ENCODE measurements at places on chromosomes 3 and 15.

DNA sequence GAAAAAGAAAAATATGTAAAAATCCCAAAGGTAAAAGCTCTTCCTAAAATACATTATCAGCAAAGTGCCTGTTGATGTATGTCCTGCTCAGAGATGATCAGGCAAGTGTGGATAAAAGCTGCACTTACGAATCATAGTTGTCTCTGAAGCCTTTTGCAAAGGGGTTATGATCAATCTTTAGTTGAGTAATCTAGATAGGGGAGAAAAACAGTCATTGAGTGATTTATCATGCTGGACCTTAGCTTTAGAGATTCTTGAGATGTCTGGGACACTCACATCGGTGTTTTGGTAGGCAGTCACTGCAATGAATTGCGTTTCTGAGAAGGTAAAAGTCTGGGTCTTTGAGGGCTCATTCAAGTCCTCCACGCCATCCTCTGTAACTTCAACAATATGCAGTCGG is 3.7 kb downstream of the EOMES start:
- DNase-seq, result no peak

- no peak for DNase-seq
These were observed 304.2 kb upstream of the LMCD1 start for GRCh38 chr3:8197384-8197783.

DNA sequence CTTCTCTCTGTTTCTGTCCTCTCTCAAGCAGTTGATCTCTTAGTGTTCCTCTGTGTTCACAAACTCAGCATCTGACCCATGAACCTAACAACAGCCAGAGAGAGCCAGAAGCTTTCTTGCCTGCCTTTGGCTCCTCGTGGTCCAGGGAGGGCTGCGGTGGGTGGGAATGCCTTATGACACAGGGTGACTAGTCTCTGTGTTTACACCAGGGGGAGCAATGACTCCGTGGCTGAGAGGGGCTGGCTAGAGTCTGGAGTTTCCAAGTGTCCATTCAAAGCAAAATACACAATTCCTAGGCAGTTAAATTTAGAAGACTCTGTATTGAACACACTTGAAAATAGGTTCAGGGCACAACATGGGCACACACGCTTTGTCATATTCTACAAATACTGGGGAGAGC is 370.0 kb upstream of the FRG2C start:
- DNase-seq, result peak; percentile 44

DNA sequence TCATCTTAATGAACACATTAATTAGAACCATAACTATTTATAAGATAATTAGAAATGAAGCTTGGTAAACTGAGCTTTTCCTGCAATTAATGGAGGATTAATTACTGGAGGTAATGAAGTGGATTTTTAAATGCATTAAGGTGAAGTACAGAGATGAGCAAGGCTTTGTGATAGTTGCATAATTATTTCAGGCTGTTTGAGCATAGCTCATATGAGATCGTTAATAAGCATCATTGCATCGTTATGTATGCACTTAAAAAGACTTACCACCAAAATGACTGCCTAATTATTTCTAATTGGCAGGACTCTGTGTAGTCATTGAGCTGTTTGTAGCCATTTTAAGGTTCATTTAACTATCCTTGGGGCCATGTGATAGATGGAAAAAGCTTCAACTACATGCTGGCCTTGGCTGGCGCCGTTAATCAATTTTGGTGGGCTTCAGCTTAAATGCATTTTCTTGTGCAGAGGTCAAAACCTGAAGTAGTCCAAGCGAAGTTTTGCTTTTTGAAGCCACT is 55.3 kb downstream of the RSRC1 start:
- no peak for DNase-seq

GRCh38 chr3:21185816-21186314 is 565.1 kb downstream of the ZNF385D start:
- DNase-seq, result no peak

- DNase-seq, result no peak
These were observed 76.1 kb upstream of the THBS1 start for GRCh38 chr15:39504808-39505207.

- DNase-seq, result no peak
These were observed 6.1 kb downstream of the GMPS start for GRCh38 chr3:155876503-155876902.
